ENCODE measurements at places on chromosomes 7 and 10. TPM values are rescaled to one million over a fixed set of nuclear protein-coding genes. Genes with fewer than 3 reads are reported as not detected.

GRCh38 chr10:6476989-6477388 lies 103.1 kb downstream of the PRKCQ start:
- no peak for DNase-seq

The TMEM273 gene
- total RNA-seq: not detected

DNA sequence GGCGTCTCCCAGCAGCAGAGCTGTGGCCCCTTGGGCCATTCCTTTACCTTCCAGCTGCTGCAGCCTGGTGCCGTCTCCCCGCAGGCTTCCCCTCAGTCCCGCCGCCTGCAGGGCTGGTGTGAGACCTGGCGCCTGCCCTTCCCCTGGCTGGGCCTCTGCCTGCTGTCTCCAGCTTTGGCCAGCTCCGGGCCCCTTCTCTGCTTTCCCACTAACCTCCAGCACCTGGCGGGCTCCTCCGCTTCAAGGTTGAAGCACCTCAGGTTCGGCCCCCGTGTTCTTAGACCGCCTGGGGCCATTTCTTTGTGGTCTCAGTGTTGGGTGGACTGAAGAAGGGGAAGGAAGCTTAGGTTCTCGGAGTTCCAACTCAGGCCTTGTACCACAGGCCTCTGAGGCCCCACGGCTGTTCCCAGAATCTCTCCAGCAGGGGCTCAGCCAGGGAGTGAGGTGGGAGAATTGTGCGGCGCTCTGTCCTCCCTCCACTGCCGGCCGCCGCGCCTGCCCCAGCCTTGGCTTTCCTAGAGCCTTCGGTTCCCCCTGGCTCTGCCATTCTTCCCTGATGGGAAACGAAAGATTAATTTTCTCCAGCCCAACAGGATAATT lies 30.3 kb downstream of the GBX1 start:
- DNase-seq: peak; percentile 80

The ZNF746 gene
- total RNA-seq: 8.5 TPM

- no peak for DNase-seq
These were observed 33.3 kb upstream of the ARMS2 start for GRCh38 chr10:122421054-122421625.

The SYT15 gene
- total RNA-seq: 1.8 TPM

The CAMK2G gene
- 21.7 TPM for total RNA-seq

DNA sequence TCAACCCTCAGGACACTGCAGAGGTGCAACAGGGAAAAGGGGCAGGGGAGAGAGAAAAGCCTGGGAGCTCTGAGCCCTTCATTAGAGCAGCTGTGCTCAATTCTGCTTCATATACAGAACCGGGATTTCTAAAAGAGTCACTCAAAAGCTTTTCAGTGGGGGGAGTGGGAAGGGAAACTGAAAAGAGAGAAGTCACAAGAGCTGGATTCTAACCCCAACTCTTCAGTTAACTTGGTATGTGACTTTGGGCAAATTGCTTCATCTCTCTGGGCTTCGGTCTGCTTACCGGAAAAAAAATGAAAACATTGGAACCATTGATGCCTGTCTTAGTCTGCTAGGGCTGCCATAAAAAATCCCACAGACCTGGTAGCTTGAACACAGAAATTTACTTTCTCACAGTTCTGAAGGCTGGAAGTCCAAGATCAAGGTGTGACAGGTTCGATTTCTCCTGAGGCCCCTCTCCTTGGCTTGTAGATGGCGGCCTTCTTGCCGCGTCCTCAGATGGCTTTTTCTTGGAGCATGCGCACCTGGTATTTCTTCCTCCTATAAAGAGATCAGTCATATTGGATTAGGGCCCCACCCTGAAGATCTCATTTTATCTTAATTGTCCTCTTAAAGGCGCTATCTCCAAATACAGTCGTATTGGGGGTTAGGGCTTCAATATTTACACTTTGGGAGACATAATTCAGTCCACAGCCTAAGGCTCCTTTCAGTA lies 118.3 kb upstream of the KMT2E start:
- DNase-seq: no peak

The OAT gene
- total RNA-seq: 62.6 TPM

The KCNMA1 gene
- 1.2 TPM for total RNA-seq

DNA sequence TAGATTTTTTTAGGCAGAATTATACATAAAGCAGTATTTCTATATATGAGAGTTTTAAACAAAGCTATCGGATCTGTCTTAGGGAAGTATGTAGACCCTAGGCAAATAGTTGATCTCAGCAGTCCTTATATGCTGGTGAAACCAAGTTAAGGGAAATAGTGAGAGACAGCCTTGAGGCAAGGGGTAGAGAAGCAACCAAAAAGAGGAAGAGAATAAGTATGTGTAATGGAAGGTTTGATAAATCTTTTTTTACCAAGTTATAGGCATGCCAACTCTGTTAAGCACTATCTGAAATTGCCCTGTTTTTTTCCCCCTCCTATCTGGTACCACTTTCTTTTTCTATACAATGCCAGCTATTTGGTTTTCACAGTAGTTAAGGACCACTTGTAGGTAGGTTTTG lies 19.9 kb downstream of the SPAG6 start:
- DNase-seq: no peak

DNA sequence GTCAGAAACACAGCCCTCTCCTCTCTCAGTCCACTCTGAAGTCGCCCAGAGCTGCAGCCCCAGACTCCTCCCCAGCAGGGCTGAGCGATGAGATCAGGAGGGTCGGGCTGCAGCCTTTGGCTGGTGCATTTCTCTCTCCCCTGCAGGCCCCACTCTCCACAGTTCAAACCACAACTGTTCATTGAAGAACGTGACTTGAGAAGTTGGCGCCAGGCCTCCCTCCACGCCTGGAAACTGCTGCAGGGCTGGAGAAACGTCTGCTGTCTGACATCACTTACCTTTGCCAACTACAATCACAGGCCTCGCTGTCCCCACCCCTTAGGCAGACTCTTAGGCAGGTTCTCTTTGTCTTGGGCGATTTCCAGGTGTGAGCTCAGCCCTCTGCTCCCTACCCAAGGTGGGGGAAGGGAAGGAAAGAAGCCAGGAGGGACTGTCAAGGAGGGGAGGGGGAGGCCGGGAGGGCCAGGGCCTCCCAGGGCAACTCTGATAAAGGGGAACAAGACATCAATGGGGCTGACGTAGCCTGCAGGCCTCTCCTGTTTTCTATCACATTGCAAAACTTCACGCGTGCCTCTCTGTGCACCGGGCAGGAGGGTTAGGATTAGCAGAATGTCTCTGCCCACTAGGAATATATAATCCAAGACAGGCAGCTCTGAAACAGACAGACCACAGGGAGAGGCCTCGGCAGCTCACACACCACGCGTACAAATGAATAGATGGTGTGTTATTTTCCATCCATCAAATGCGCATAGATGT lies 32.7 kb downstream of the CALML5 start:
- DNase-seq: peak; percentile 89

DNA sequence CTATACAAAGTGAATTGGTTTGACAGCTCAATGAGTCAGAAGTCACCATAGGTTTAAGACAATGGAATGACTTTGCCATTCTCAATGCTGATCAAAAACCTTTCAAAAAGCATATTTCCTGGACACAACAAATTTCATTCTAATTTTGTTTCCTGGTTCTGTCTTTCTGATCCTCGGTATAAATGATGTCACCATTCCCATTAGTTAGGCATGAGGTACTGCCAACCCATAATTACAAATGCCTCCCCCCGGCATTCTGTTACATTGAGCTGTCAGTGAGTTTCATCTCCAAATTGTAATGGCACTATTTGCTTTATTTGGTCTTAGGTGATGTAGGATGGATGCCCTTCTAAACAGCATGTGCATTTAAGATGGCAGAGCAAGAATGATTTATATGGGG lies 81.7 kb upstream of the NFE2L3 start:
- DNase-seq: no peak

The ARMC3 gene
- total RNA-seq: 3.0 TPM

DNA sequence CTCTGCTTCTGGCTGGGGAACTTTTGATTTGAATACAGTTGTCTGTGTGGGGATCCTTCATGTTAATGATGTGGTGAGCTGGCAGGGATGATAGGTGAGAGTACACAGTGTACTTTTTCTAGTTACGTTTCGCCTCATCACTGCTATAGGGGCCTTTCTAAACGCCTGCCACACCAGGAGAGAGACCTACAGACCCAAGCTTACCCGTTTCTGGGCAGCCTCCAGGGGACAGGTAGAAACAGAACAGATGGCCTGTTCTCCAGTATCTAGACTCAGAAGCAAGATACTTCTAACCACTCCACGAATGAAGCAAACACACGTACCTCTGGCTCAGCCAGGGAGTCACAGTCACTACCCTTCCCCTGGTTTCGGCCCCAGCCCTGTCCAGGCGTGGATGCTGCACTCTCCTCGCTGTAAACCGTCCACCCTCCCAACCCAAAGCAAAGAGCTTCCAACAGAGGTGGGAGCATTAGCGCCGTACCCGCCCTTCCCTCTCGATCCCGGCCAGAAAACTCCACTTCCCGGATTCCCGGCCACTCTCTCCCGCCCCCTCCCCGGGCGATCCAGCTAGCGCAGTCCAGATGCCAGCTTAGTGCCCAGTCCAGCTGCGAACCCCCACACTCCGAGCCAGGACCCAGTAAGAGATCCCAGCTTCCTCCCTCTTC lies 1.2 kb downstream of the CCDC6 start:
- DNase-seq: peak; percentile 83

- no peak for DNase-seq
These were observed 60.4 kb downstream of the TPST1 start for GRCh38 chr7:66265566-66265965.

GRCh38 chr10:102927311-102928010 lies 9.4 kb downstream of the CNNM2 start:
- DNase-seq: no peak

DNA sequence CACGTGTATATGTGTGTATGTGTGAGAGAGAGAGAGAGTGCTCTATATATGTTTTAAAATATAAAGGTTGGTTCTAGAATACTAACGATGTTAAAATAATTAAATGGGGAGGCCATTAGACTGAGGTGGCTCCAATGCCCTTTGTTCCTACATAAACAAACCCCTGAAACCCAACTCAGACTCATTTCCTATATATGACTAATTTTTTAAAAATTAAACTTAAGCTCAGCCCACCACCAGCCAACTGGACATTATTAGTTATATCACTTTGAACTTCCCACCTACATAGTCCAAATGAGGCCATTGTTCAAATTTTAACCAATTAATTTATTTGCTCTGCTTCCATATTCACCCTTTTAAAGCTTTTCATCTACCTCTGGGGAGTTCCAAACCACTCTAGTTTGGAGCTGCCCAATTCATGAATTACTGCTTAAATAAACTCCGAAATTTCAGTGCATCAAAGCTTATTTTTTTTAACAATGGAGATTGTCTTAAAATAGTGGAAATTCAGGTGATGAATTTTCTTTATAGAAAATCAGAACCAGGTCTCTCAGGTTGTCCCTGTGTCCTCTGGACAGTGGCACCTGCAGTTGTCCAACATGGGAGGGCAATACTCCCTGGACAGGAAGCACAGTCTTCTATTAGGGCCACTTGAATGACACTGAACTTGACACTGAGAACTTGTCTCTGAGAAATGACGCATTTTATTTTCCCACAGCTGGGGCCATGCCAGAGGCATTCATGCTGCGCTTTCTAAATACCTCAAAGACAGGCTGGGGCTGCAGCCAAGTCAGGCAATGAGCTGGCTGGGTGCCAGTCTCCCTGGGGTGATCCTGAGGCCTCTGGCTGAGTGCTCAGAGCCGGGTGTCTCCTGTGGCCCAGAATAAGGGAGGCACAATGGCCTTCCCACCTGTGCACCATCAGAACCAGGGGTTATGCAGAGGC lies 109.5 kb upstream of the TMEM72 start:
- no peak for DNase-seq

The HOXA11 gene
- total RNA-seq: not detected

GRCh38 chr7:28036696-28037095 lies 143.9 kb downstream of the JAZF1 start:
- DNase-seq: no peak

The ZPBP gene
- not detected for total RNA-seq

The ASZ1 gene
- not detected for total RNA-seq

GRCh38 chr10:86068231-86069054 lies 298.2 kb downstream of the GRID1 start:
- DNase-seq: peak; percentile 9

DNA sequence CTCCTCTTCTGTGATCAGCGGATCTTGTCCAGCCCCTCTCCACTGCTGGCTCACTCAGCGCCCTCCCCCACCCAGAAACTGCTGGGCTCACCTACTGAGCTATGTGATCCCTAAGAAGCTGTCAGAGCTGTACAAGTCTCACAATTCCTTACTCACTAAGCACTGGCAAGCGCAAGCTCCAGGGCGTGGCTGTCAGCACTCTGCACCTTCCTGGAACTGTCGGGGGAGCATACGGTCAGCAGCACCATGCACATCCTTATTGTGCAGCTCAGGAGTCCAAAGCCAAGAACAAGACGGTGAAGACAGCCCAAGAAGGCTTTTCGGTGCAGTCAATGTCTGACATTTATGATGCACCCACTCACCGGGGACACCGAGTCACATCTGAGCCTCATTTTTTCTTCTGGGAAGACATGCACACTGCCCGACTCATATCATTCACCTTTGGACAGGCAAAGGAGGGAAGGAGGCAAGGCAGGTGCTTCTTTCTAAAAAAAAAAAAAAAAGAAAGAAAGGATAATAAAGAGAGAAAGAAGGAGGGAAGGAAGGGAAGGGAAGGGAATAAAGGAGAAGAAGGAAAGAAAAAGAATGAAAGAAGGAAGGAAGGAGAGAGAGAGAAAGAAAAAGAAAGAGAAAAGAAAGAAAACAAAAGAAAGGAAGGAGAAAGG lies 56.3 kb downstream of the ASB13 start:
- no peak for DNase-seq

DNA sequence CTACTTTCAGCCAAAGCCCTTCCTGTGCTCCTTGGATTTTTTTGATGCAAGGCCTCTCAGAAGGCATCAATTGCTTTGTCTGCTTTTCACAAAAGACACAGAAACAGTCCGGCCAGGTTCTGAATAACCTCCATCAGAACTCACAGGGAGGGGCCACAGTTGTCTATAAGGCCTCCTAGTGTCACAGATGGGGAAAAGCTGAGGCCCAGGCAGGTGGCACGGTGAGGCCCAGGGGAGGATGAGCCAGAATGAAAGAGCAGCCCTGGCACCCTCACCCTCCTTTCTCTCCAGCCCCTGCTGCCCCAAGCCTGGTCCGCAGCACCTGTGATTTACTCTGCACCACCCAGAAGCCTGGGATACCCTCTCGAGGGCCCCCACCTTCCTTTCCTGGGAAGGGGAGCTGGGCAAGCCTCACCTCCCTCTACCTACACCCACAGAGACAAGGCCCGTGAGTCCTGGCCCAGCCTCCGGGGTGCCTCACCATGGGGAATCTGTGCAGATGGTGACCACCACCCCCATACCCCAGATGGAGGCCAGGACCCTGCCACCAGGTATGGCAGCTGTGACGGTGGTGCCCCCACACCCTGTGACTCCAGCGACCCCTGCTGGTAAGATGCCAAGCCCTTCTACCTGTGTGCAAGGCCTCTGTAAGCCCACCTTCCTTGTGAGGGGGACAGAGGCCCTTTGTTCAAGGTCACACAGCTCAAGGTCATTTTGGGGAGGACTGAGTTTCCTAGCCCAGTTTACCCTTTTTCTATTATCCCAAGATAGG lies 26.2 kb upstream of the ZNF467 start:
- DNase-seq: peak; percentile 91

The CTTNBP2 gene
- 4.4 TPM for total RNA-seq

The ADRA2A gene
- not detected for total RNA-seq

The OR2A12 gene
- not detected for total RNA-seq

- DNase-seq: no peak
These were observed 80.3 kb upstream of the UCN3 start for GRCh38 chr10:5284311-5285057.
